GM04504 (cell line): ENCODE measurements at places on chromosomes 4 and X.

DNA sequence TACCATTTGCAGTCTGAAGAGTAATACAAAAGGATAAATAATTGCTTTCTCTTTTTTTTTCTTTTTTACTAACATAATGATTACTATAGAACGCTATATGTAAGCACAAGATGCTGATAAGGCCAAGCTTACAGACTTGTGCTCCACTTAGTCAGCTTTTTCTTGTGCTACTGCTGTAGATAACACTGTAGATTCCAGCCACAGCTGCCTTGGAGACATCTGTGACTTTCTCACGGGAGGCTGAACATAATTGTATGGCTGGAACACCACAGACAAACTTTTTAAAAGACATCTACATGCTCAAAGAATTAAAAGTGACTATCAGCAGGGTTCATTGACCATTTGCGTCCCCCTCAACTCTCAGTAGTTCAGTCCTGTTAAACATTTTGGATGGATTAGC lies 381.7 kb upstream of the AMOT start:
- DNase-seq = no peak

GRCh38 chr4:88264336-88264735 lies 20.0 kb downstream of the PPM1K start:
- no peak for DNase-seq

- no peak for DNase-seq
Measured at GRCh38 chr4:123741906-123742305, 345.3 kb downstream of the SPRY1 start.

- no peak for DNase-seq
Measured at GRCh38 chrX:11474576-11474975, 181.4 kb downstream of the AMELX start.

DNA sequence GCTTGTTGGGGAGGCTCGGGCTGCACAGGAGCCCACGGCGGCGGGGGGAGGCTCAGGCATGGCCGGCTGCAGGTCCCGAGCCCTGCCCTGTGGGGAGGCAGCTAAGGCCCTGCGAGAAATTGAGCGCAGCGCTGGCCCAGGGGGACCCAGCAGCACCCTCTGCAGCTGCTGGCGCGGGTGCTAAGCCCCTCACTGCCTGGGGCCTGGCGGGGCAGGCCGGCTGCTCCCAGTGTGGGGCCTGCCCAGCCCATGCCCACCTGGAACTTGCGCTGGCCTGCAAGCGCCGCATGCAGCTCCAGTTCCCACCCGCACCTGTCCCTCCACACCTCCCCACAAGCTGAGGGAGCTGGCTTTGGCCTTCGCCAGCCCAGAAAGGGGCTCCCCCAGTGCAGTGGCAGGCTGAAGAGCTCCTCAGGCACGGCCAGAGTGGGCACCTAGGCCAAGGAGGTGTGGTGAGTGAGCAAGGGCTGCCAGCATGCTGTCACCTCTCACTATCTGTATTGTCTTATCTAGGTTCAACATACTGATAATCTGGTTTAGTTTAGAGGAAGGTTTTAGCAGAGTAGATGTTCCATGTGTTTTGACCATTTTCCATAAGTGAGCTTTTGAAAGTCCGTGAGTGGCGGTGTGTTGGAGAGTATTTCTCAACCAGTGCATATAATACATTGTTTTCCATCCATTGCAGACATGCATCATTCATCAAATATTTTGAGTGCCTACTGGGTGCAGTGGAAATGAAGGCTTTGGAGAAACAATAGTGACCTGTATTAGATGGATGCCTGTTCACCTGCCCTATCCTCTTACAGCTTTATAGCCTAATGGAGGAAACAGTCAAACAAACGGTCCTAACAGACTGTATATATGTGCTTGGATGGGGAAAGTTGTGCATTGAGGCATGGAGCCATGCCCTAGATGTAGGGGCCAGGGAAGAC lies 13.1 kb downstream of the PI4K2B start:
- no peak for DNase-seq

DNA sequence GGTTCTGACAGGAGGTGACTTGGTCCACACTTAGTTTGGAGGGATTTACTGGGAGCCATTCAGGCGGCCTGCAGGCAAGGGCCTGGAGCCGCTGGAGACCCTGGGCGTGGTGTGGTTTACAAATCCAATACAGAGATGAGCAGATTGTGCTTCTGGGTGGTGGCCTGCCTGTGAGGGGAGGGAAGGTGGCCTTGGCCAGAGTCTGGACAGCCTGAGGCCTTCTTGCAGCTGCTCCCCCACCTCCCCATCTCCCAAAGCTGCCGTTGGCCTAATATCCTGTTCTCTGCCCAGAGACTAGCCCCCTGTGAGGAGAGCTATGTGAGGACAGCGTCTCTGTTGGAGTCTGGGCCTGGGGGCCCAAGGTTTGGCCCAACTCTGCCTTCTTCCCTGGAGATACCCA lies 163.9 kb upstream of the MAMLD1 start:
- DNase-seq = no peak

DNA sequence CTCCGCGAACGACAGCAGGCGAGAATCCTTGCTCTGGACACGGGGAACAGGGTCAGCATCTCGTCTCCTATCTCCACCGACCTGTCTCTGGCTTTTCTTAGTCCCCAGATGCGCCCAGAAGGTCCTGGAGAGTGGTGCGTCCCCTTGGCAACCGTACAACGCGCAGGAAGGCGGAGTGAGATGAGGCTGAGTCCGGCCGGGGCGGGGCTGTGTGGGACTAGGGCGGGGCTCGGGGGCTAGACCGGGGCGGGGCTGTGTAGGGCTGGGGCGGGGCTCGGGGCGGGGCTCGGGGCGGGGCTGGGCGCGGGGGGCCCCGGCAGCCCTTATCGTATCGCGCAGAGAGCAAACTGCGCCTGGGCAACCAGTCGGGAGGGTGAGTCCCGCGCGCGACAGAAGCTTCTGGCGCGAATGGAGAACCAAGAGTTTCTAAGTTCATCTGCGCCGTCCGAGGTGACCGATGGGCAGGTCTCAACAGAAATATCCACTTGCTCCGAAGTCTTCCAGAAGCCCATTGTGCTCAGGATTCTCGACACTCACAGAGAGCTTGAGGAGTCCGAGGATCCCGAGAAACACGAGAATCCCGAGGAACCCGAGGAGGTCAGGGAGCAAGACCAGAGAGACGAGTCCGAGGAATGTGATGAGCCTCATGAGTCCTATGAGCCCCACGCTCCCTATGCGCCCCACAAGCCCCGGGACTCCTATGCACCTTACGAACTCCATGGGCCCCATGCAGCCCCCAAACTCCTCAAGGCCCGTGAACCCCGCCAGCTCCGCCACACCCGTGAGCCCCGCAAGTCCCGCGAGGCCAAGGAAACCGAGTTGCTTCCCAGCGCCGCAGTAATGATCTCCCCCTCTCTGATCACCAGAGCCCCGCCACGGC lies 24.9 kb downstream of the ARL9 start:
- peak; percentile 33 for DNase-seq

GRCh38 chr4:158209825-158210807 lies at the start of gene TMEM144:
TMEM144 (plus strand) TSS chr4:158210486; CDS start chr4:158212668, 2,182 bp downstream.
- DNase-seq = peak; percentile 62

- peak; percentile 1 for DNase-seq
Measured at GRCh38 chr4:175560604-175561003, 251.5 kb downstream of the GPM6A start.

- no peak for DNase-seq
Measured at GRCh38 chr4:149280806-149281205, 534.8 kb downstream of the IQCM start.

DNA sequence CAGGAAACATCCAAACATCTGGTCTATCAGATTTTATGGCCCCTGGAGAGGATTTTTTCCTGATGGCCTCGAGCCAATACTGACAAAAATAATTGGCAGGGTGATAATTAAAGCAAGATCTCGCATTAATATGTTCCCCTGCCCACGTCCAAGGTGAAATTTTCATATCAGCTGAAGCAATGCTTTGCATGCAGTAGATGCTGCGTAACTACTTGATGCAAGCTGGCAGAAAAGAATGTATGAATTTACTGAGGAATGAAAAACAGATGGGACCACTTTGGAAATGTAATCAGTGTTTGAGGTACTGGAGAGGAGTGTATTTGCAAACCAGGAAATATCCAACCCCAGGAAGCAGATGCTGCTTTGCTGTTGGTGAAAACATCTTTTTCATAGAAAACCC lies 36.8 kb upstream of the REST start:
- peak; percentile 27 for DNase-seq

GRCh38 chr4:160318567-160319220 lies 1215.8 kb downstream of the RAPGEF2 start:
- no peak for DNase-seq

GRCh38 chrX:105738162-105738561 lies 84.2 kb upstream of the NRK start:
- no peak for DNase-seq

DNA sequence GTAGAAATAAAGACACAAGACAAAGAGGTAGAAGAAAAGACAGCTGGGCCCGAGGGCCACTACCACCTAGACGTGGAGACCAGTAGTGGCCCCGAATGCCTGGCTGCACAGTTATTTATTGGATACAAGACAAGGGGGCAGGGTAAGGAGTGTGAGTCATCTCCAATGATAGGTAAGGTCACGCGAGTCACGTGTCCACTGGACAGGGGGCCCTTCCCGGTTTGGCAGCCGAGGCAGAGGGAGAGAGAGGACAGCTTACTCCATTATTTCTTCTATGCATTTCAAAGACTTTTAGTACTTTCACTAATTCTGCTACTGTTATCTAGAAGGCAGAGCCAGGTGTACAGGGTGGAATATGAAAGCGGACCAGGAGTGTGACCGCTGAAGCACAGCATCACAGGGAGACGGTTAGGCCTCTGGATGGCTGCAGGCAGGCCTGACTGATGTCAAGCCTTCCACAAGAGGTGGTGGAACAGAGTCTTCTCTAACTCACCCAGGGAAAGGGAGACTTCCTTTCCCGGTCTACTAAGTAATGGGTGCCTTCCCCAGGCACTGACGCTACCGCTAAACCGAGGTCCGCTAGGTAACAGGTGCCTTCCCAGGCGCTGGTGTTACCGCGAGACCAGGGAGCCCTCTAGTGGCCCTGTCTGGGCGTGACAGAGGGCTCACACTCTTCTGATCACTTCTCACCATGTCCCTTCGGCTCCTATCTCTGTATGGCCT lies 44.9 kb downstream of the ZBTB49 start:
- peak; percentile 10 for DNase-seq

DNA sequence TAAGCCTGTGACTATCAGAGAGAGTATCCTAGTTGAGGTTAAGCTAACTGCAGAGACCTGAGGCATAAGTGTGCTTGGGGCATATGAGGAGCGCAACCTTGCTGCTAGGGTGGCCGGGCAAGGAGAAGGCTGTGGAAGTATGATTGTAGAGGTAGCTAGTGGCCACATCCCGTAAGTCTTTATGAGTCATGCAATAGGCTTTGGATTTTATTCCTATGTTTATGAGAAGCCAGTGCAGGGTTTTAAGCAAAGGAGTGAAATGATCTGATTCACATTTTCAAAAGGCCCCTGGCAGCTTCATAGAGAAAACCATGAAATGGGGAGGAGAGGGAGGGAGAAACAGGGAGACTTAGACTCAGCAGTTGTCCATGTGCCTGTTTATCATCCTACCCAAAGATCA lies 92.1 kb upstream of the WDFY3 start:
- DNase-seq = no peak
